ENCODE measurements at places on chromosomes 2 and 18.

- DNase-seq = no peak
Observed at GRCh38 chr2:239392688-239393387, 8.0 kb downstream of the HDAC4 start.

GRCh38 chr18:13973061-13973575 lies 57.8 kb upstream of the MC2R start:
- no peak for DNase-seq

DNA sequence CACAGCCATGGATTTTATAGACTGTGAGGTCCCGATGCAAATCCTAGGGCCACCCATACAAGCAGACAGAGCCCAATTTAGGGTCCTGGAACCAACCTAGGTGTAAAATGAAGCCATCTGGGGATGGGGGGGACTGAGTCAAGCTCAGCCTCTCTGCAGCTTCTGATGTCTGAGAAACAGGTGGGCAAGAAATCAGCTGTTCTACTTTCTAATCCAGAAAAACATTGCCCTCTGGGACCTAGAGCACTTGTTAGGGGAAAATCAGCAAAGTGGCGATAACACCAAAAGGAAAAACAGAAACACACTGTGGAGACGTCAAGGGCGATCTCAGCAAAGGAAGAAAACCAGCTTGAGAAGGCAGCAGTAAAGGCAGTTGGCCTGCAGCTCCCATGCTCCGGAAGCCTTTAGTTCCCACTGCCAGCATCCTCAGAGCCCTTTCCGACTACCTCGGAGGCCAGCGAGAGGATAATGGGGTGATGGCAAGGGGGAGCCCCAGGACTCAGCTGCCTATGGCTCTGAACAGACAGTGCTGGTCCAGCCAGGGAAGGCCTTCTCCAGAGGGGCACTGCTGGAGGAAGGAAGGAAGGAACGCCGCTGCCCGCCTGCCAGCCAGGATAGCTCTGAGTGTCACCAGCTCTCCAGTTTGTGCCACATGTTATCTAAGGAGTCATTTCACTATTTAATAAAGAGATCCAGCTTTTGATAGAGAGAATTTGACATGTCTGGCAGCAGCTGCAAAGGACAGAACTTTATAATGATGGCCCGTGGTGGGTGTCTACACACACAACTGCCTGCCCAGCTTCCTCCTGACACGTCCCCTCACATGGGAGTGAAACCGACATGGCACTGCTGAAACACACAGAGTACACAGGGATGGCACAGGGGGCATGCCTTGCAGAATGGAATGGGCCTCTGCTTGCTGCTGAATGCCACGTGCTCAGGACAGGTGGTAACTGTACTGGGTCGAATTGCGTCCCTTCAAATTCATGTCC lies 37.7 kb downstream of the HS1BP3 start:
- no peak for DNase-seq

GRCh38 chr2:133842446-133842845 lies 274.2 kb upstream of the NCKAP5 start:
- DNase-seq = no peak

DNA sequence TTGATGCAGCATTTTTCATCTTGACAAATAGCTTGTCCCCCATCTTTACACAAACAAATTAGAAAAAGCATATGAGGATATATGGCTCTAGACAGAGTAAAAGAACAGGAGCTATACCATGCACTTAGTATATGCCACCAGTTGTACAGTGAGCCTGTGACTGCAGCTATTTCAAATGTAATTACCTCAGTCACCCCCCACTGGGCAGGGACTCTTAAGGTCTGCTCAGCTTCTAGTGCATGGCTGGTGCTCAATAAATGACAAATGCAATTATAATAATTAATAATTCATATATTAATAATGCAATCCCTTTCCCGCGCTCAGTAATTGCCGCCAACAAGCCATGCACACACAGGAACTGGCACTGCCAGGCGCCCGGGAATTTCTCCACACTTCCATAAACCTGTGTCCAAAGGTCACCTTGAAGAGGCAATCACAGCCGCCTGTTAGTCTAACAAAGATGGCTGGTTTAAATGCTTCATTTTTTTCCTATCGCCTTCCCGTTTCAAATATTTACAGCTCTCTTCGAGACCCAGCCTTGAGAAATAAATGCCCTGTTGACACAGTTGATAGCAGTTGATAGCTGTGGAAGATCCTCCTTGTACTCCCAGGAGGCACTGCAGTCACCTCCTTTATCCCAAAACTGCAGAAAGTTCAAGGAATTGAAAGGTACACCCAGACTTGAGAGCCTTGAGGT lies 156.6 kb downstream of the INO80D start:
- DNase-seq = no peak

DNA sequence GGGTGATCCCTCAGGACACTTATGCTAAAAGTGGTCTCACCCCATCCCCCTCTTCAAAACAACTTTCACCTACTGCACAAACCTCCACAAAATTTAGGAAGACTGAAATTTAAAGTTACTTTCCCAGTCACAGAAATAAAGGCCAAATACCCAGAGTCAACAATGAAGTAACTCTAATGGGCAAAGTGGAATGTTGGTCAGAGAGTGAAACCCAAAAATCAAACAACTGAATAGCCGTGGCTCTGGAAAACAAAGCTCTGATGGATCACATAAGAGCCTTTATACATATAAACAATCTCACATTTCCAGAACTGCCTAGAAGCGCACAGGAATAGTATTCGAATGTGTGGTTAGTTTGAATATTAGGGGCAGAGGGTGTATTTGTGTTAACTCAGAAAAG lies 4.7 kb downstream of the ACVR1 start:
- no peak for DNase-seq

GRCh38 chr2:109512076-109512475 lies 101.7 kb downstream of the SEPTIN10 start:
- DNase-seq = no peak

GRCh38 chr2:33134086-33134771 lies 187.5 kb downstream of the LTBP1 start:
- DNase-seq = no peak

DNA sequence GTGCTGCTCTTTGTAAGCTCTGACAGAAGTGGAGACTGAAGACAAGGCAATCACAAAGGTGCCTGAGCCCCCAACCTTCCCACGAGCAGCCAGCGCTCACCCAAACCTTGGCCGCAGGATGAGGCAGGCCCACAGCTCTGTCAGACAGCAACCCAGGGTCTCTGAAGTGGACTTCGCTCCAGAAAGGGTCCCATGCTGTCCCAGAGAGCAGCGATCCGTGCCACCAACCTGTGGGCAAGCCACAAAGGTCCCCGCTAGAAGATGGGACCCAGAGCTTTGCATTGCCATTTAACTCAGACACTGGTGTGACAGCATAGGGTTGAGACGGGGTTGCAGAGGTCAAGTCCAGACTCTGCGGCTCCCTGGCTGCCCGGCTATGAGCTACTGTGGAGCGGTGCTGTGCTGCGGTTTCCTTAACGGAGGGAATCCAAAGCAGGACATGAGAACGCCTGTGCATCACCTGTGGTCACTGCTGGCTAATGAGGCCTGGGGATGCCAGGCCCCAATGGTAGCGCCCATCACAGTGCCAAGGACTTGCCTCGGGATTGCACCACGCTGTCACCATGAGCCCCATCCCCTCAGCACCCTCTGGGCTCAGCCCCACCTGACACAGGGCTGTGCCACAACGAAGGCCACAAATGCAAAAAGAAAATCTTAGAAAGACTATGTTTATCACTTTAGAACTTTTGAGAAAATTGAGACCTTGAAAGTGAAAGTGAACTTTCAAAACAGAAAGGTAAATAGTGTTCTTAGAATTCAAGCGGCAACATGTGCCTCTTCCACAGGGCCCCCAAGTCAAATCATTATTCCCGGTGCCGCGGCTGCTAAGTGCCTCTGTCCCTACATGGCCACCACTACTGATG lies 103.4 kb downstream of the HDAC4 start:
- DNase-seq = no peak
